ENCODE measurements at places on chromosomes 7 and 10.

GRCh38 chr10:119022846-119023552 lies 6.5 kb upstream of the NANOS1 start:
- no peak for DNase-seq

DNA sequence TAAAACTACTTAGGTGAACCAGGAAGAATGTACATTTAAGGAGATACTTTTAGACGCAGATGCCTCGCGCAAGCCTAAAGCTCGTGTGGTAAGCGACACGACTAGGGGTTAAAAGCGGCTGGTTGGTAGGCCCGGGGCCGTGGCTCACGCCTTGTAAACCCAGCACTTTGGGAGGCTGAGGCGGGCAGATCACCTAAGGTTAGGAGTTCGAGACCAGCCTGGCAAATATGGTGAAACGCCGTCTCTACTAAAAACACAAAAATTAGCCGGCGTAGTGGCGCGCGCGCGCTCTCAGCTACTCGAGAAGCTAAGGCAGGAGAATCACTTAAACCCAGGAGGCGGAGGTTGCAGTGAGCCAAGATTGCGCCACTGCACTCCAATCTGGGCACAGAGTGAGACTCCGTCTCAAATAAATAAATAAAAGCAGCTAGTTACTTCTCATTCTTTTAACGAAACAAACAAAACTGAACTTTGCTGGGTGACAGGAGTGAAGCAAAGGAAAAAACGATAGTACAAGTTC lies 879 bp downstream of the NUDT5 start:
- peak; percentile 6 for DNase-seq

- DNase-seq = no peak
These were observed 44.2 kb upstream of the RNF148 start for GRCh38 chr7:122746948-122747347.

GRCh38 chr10:84494849-84495180 lies 166.4 kb downstream of the CCSER2 start:
- DNase-seq = no peak

- no peak for DNase-seq
These were observed 24.8 kb downstream of the JCAD start for GRCh38 chr10:30034433-30035137.

DNA sequence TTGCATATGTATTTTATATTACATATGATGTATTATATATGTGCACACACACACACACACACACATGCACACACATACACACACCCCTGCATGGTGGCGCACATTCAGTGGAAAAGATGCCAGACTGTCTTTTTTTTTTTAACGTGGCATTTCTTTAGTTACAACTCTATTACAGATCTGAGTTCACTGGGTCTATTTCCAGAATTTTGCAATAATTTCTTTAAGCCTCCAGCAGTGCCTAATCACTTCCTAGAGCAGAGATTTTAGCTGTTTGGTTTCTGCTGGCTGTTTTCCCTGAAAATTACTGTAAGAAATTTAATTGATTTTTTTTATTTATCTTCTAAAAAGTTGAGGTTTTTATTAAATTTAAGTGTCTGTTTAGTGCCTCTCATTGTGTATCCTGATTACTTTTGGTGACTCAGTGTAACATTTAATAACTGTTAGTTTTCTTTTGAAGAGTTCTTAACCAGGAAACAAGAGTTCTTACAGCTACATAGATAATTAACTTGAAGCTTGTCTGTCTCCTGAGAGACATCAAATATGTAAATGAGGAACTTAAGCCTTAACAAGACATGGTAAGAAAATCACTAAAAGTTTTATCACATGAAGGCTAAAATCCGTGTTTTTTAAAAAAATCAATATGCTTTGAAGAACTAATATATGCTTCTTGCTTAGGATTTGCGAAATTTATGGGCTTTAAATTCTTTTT lies 232.0 kb downstream of the MDFIC start:
- DNase-seq = no peak

GRCh38 chr7:21749378-21749777 lies 196.3 kb downstream of the CDCA7L start:
- no peak for DNase-seq

GRCh38 chr10:29212597-29212996 lies 76.3 kb upstream of the LYZL1 start:
- DNase-seq = no peak

DNA sequence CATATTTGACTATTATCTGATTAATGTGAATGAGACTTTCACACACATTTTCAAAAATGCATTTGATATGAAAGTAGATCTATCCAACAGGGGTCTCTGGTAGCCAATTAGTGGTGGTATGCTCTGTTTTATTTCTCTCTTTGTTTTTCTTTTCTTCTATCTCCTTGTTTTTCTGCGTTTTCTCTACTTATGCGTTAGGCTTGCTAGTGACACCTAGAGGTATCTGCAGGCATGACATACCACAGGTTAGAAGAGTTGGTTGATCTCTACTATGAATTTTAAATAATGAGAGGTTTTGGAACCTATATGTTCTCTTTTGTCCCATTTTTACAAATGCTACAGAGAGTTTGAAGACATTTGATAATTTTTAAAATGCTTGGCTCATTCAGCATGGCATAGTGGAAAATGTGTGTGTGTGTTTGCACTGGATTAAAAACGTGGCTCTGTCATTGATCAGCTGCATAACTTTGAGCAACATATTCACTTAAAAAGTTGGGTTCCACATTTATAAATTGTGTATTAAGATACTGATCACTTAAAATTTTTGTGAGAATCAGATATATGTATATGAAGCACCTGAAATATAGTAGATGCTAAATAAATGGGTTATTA lies 28.1 kb upstream of the PLXDC2 start:
- no peak for DNase-seq

GRCh38 chr10:59108886-59109288 lies 67.6 kb upstream of the PHYHIPL start:
- no peak for DNase-seq

GRCh38 chr10:100718197-100718742 lies 27.1 kb upstream of the PAX2 start:
- DNase-seq = no peak

- no peak for DNase-seq
These were observed 49.4 kb downstream of the CPEB3 start for GRCh38 chr10:92241501-92241900.

DNA sequence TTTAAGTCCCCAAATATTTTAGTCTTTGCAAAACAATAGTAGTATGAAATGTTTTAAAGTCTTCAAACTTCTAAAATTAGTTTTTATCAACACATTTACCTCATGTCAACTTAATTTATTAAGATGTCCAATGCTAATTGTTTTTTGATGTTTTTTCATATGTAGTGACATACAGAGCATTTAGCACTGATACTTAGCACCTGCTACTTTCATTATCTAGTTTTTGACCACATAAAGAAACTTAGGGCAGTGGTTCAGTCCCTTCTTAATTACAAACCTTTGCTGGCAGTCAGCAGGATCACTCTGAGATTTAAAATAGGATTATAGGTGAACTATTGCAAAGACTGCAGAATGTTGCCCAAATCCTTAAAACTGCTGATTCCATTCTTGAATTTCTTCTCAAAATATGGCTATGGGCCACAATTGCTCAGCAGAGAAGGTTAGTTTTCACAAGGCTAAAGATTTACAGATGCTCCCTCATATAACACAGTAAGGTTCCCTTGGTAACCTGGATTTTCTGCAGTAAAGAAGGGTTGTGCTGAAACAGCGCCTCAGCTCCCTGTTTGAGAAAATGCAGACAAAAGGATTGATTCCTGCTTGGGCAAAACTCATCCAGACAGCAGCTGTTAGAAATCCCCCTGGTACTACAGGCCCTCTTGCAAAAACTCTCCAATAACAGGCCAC lies 3.4 kb downstream of the GPR85 start:
- DNase-seq = no peak

- DNase-seq = no peak
These were observed 12.0 kb downstream of the TBX20 start for GRCh38 chr7:35241884-35242283.

DNA sequence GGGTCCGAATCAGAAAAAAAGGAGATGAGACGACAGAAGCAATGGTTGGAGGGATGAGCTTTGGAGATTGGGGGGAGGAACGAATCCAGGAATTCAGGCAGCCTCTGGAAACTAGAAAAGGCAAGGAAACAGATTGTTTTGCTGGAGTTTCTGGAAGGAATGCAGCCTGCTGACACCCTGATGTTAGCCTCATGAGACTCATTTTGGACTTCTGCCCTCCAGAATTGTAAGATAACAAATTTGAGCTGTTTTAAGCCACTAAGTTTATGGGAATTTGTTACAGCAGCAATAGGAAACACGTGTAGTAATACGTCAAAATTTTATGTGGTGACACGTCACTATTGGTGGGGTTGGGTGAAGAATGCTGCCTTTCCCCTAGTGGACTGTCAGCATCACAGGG lies 25.6 kb upstream of the NPS start:
- DNase-seq = no peak

DNA sequence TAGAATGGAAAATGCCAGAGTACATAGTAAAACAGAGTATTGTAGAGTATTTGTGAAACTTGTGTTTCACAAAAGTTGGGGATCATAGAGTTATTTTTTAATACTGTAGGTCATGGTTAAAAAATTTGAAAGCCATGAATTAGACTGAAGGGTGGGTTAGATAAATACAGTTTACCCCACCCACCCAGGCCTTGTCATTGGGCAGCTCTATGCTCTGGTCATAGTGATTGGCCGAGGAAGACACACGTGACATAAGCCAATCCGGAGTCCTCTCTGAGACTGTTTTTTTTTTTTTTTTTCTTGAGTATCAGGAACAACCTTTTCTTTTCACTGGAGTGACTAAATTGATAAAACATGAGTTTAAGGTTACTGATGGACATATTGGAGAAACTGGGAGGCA lies 33.3 kb upstream of the ORC5 start:
- no peak for DNase-seq

DNA sequence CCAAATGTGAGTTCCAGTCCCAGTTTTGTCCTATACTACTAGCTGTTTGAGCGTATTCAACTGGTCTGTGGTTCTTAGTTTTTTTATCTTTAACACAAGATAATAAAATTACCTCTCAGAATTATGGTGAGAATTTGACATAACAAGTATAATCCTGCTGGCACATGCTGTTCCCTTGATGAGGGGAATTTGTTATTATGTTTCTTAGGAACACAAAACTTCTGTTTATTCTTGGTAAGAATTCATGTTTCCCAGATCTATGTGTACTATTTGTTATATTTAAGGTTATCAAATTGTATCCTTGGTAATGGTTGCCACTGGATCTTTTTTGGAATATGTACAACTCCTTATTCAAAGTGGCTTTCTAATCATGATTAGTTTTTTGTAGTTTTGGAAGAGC lies 335.6 kb downstream of the ADK start:
- no peak for DNase-seq

DNA sequence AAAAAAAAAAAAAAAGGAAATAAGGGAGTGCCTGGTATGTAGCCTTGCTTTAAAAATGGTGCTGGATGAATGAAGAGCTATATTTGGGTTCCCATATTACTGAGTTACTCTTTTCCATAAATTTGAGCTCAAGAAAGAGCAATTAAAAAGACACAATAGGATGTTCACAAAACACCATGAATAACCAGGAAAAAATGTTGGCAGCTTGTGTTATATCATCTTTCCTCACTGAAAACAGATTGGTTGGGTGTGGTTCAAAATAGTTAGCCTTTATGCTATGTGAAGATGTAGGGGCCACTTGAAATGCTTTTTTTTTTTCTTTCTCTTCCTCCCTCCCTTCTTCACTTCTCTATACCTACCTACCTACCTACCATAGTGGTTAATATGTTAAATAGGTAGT lies 256.9 kb downstream of the STK31 start:
- DNase-seq = no peak

DNA sequence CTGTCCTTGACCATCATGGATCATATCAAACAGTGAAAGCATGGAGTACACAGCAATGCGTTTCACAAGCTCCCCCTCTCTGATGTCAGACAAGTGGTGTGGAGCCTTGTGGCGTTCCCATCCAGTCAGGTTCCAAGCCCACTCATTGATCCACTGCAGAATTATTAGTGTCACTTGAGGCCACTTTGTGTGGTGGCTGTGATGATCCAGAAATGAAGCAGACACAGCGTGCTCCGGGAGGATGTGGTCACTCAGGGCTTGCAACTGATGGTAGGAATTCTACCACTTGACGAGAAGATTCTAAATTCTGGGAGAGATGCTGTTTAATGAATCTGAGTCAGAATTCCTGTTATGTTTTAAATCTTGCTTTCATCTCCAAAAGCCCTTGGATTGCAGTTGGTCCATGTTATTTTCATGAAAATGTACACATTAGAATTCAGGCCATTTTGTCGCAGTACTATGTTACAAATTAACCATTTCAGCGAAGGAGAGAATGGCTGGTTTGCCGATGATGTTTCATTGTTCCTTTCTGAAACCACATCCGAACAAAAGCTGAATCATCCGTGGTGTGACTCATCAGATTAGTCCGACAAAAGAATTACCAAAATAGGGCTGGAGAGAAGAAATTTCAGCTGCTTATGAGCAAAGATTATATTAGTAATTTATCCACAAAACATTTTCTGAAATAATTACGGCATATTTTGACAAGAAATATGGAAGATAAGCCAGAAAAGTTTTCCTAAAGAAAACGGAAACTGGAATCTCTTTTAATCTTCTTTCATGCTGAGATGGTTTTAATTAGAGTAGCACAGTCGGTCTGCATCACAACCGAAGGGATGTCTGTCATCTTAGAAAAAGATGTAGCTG lies 48.1 kb downstream of the INSYN2A start:
- no peak for DNase-seq

GRCh38 chr7:41197769-41198168 lies 505.1 kb downstream of the INHBA start:
- no peak for DNase-seq

- DNase-seq = no peak
These were observed 171.3 kb downstream of the RNLS start for GRCh38 chr10:88411772-88412349.

- no peak for DNase-seq
These were observed 73.3 kb upstream of the MTPN start for GRCh38 chr7:136050462-136050847.

DNA sequence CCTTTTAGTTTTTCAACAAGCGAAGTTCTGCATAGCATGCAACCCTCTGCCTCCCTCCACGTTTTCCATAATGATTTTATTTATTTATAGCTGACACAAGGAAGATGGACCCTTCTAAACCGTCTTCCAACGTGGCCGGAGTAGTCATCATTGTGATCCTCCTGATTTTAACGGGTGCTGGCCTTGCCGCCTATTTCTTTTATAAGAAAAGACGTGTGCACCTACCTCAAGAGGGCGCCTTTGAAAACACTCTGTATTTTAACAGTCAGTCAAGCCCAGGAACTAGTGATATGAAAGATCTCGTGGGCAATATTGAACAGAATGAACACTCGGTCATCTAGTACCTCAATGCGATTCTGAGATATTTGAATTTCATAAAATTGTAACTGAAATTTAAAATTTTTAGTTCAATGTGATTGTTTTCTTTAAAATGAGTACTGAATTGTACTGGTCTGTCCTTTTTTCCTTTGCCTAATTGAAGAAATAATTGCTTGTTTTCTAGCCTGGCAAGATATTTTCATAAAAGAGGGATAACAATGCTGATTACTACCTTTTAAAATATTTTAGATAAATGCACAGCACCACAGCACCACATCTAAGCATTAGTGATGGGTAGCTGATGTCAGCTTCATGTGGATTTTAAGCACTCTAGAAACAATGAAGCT lies 41.5 kb upstream of the SLC39A12 start:
- DNase-seq = no peak
